ENCODE measurements at places on chromosomes 11 and 22. TPM values are rescaled to one million over a fixed set of nuclear protein-coding genes. Genes with fewer than 3 reads are reported as not detected.

DNA sequence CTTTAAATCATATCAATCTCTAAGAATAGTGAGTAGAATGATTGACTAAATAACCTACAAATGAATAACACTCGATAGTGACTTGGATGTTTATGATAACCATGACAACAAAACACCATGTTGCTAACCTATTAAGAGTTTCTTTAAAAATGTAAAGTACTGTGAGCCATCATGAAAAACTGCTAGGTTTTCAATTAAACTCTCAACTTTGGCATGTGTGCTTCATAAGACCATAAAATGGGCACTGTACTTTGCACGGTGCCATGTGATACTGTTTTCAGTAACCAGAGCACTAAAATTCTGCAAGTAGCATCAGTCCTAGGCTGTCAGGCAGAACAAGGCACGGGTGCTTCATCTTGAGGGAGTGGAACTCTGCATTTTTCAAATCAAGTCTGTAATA lies 96.2 kb upstream of the TRIM77 start:
- no peak overlapping the region for H3K4me3 ChIP-seq
- H3K27ac ChIP-seq = no peak overlapping the region
- H3K27me3 ChIP-seq = no peaks in the 10 kb centered on the region
- no peaks in the 10 kb centered on the region for H3K36me3 ChIP-seq
- H3K4me1 ChIP-seq = no peaks in the 10 kb centered on the region

DNA sequence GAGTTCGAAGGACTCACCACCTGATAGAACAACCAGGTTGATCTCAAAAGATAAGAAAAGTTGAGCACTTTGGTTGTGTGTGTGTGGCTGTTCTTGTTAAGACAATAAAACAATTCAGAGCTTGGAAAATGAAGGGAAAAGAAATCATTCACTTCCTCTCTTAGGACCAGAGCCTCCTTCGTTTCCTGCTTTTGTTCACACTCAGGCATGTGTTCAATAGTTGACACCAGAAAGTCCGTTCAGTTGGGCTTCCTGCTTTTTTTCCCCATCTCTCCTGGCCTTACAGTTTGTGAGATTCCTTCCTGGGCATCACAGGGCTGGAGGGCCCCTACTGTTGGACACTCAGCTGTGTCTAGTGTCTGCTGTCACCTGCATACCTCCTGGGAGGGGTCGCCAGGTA lies 48.0 kb downstream of the TSPAN18 start:
- H3K4me1 ChIP-seq = no peaks in the 10 kb centered on the region
- H3K4me3 ChIP-seq = no peak overlapping the region
- DNase-seq = no peak
- H3K27me3 ChIP-seq = peaks cover 31% of the 10 kb centered on the region

GRCh38 chr22:47134222-47134621 lies 371.8 kb downstream of the TBC1D22A start:
- H3K4me1 ChIP-seq = peaks cover 14% of the 10 kb centered on the region
- H3K27ac ChIP-seq = no peak overlapping the region
- H3K4me3 ChIP-seq = no peak overlapping the region
- no peaks in the 10 kb centered on the region for H3K27me3 ChIP-seq

- no peak overlapping the region for H3K27ac ChIP-seq
- H3K27me3 ChIP-seq = no peaks in the 10 kb centered on the region
- no peak overlapping the region for H3K4me3 ChIP-seq
Measured at GRCh38 chr11:10895285-10895684, 37.4 kb upstream of the ZBED5 start.

DNA sequence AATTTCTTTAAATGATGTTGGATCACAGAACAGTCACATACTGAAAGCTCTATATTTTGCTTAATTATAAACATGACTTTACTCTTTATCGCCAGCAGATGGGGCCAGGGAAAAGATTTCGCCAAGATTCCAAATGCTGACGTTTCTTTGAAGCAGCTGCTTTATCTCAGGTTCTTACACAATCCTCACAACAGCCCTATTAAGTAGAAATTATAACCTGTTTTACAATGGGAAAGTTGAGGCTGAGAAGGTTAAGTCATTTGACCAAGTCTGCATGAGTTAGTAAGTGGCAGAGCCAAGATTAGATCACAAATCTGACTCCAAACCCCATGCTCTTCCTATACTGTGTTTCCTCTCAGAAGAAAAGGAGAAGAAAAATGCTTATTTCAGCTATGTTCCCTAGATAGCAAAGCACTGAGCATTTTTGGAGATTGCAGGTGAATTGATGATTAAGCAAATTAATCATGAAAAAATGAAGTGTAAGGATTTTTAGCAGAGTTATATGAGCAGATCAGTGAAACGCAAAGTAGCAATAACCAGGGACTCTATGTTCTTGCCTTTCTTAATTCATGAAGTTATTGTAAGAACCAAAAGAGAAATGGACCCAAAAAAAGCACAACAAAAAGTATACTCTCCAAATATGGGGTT lies 79.0 kb downstream of the AASDHPPT start:
- no peaks in the 10 kb centered on the region for H3K36me3 ChIP-seq
- H3K4me1 ChIP-seq = no peaks in the 10 kb centered on the region
- no peak overlapping the region for H3K27ac ChIP-seq
- no peaks in the 10 kb centered on the region for H3K27me3 ChIP-seq
- DNase-seq = peak; percentile 76

GRCh38 chr22:27125539-27125938 lies 468.2 kb downstream of the MIAT start:
- no peak for DNase-seq
- peaks cover 28% of the 10 kb centered on the region for H3K27me3 ChIP-seq
- no peak overlapping the region for H3K4me3 ChIP-seq
- no peaks in the 10 kb centered on the region for H3K4me1 ChIP-seq
- no peak overlapping the region for H3K27ac ChIP-seq

ABTB2 gene
- total RNA-seq = 10.0 TPM

APOL5 gene
- not detected for total RNA-seq

TRPM5 gene
- not detected for total RNA-seq

All from PC-3 (cell line).